ENCODE measurements at places on chromosomes 12 and 14.
A peak's percentile ranks its signal among the peaks of the same experiment; 100 is the strongest.

GRCh38 chr12:43694879-43695278, 63.7 kb downstream of the PUS7L start:
- H3K4me3 ChIP-seq: no peak overlapping the region
- H3K27me3 ChIP-seq: peaks cover 3% of the 10 kb centered on the region
- no peaks in the 10 kb centered on the region for H3K4me1 ChIP-seq

DNA sequence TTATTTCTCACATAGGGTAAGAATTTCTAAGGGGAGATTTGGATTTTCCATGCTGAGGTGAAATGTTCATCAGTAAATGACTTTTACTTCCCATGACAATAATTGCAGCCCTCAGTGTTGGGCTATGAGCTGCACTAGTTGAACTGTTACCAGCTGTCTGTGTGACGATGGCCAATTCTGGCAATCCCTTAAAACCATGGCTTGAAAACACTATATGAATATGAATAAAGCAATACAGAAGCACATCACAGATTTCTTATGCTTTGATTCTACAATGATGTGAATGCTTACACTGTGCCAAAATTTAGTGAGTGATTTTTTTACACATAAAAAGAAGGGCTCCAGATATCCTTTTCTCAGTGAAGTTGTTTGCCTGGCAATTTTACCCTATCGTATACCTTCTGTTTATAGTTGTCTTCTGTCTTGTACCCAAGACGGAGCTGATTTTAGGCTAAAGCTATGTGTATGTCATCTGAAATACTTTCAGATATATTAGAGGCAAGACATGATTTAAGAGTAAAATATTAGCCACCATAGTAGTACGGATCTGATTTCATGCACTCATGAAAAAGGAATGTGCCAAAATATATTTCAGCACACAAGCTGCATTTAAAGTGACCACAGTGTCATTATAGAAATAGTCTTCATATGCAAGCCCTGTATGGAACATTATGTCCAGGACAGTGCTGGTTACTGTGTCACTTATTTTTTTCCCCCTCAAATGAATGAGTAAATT, 52.0 kb downstream of the SLC38A4 start:
- H3K4me1 ChIP-seq: peaks cover 11% of the 10 kb centered on the region
- H3K36me3 ChIP-seq: no peaks in the 10 kb centered on the region
- peak overlapping the region; percentile 50 for H3K27ac ChIP-seq

- no peak for DNase-seq
- no peak overlapping the region for H3K4me3 ChIP-seq
- H3K27me3 ChIP-seq: no peaks in the 10 kb centered on the region
- no peak overlapping the region for H3K27ac ChIP-seq
- no peaks in the 10 kb centered on the region for H3K4me1 ChIP-seq
- no peaks in the 10 kb centered on the region for H3K36me3 ChIP-seq
Measured at GRCh38 chr12:82710741-82711140, 24.0 kb downstream of the TMTC2 start.

- H3K27me3 ChIP-seq: no peaks in the 10 kb centered on the region
- no peaks in the 10 kb centered on the region for H3K36me3 ChIP-seq
- H3K4me3 ChIP-seq: no peak overlapping the region
- no peaks in the 10 kb centered on the region for H3K4me1 ChIP-seq
- H3K27ac ChIP-seq: no peak overlapping the region
Measured at GRCh38 chr12:124165695-124166094, 129.2 kb upstream of the RFLNA start.

DNA sequence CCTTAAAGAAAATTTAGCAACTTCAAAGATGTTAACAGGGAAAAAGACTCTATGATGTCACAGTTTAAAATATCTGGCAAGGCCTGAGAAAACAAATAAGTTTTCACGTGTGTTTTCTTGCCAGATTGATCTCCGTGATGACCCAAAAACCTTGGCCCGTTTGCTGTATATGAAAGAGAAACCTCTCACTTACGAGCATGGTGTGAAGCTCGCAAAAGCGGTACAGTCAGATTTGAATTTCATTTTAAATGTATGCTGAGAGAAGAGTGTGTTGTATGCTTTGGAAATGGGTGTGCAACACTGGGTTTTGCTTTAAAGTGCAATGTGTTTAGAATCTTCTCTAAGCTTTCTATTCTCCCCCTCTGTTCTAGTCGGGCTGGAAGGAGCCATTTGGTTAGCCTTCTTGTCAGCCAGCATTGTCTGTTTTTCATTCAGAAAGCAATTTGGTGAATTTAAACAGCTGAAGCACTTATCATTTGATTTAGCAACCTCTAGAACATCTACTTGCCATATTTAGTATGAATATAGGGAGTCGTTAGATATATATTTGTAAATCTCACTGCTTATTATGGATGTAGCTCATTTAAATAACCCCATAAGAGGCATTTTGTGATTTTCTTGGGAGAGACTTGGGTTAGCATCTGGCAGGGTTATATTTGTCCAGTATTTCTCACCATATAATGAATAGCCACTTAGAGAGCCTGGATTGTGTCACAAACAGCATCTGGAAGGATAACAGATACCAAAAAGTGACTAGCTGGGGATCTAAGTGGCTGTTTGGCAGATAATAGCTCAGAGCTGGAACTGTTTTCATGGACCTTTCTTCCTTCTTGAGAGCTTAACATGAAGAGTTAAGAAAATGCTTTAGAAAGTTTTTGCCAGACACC, 35.5 kb downstream of the GPHB5 start:
- DNase-seq: no peak
- H3K27me3 ChIP-seq: peaks cover 12% of the 10 kb centered on the region
- H3K27ac ChIP-seq: no peak overlapping the region
- H3K4me3 ChIP-seq: no peak overlapping the region

- no peaks in the 10 kb centered on the region for H3K36me3 ChIP-seq
- H3K27me3 ChIP-seq: no peaks in the 10 kb centered on the region
- peak overlapping the region; percentile 27 for H3K27ac ChIP-seq
Measured at GRCh38 chr14:42214981-42215491, 608.4 kb downstream of the LRFN5 start.
